Right ventricle myocardium inferior (tissue), 1 donor: ENCODE measurements at places on chromosomes 4 and X. TPM values are rescaled to one million over a fixed set of nuclear protein-coding genes. Genes with fewer than 3 reads are reported as not detected.

Gene FGF13
- total RNA-seq, result 0.51 TPM

Gene HSPA4L
- total RNA-seq, result 6.2 TPM

Gene FHIP1A
- total RNA-seq, result 18.5 TPM

Gene MAGEA4
- not detected for total RNA-seq

Gene TMSB15A
- total RNA-seq, result 0.62 TPM

Gene CXCL11
- total RNA-seq, result not detected

Gene FREM3
- not detected for total RNA-seq

Gene ANOS1
- total RNA-seq, result 4.9 TPM

Gene SMIM20
- 41.5 TPM for total RNA-seq

Gene IGSF1
- 2.6 TPM for total RNA-seq

Gene GABRG1
- not detected for total RNA-seq

Gene PDLIM3
- total RNA-seq, result 281 TPM

GRCh38 chr4:13445841-13446790, 38.0 kb downstream of the RAB28 start:
- no peak for DNase-seq

- no peak for DNase-seq
Measured at GRCh38 chr4:152099981-152100378, 339.2 kb upstream of the GATB start.

DNA sequence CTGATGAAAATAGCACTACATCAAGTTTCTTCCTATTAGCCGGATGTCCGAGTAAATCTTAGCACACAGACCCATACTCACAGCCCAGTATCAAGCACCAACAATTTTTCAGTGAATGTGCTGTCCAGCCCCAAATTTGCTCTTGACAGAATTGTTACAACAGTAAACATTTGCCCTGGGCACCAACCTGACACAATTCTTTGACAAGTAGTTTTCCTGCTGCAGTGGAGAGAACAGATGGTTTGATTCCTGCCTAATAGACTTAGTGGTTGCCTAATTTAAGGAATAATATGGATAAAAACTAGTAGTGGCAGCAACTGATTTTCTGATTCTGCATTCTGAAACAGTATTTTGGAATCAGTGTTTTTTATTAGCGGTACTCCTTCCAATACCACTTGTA, 253.6 kb downstream of the SLC39A8 start:
- no peak for DNase-seq

- no peak for DNase-seq
Measured at GRCh38 chr4:126734465-126734864, 898.3 kb upstream of the INTU start.

- no peak for DNase-seq
Measured at GRCh38 chr4:69497886-69498395, 2.2 kb upstream of the UGT2B4 start.

DNA sequence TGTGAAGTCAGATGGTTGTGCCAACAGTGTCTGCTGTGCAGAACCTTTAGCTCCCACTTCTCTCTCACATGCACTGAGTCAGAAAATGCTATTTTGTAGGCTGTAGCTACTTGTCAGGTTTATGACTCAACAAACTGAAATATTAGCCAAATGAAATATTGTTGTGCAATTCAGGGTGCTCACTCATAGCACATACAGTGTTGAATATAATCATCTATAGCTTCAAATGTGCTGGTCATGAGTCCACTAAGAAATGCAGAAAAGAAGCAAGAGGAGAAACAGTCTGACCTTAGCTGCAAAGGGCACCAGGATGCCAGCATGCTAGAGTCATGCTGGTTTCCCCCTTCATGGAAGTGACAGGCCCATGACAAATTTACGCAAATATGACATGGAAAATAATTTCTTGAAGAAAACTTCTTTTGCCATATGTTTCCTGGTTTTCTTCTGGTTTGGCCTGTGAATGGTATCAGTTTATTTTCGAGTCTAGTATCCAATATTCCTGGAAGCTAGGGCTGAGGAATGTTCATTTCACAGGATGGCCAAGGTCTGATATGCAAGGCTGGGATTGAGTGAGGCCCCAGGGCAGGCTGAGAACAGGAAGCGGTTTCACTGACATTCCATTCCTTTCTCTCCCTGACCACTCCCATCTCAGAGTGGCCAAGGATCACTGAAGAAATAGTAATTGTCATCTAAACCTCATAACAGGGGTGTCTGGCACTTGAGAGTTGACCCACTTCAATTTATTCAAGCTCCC, 10.3 kb upstream of the CXCL2 start:
- DNase-seq, result no peak

DNA sequence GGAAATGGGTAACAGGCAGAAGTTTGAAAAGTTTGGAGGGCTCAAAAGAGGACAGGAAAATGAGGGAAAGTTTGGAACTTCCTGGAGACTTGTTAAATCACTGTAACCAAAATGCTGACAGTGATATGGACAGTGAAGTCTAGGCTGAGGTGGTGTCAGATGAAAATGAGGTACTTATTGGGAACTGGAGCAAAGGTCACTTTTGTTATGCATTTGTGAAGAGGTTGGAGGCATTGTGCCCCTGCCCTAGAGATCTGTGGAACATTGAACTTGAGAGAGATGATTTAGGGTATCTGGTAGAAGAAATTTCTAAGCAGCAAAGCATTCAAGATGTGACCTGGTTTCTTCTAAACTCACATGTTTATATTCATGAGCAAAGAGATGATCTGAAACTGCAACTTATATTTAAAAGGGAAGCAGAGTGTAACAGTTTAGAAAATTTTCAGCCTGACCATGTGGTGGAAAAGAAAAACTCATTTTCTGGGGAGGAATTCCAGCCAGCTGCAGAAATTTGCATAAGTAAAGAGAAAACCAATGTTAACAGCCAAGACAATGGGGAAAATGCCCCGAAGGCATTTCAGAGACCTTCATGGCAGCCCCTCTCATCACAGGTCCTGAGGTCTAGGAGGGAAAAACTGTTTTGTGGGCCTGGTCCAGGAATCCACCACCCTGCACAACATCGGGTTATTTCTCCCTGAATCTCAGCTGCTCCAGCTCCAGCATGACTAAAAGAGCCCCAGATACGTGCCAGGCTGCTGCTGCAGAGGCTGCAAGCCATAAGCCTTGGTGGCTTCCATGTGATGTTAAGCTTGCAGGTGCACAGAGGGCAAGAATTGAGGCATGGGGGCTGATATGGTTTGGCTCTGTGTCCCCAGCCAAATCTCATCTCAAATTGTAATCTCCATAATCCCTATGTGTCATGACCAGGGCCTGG, 632.5 kb upstream of the GNPDA2 start:
- DNase-seq, result no peak

DNA sequence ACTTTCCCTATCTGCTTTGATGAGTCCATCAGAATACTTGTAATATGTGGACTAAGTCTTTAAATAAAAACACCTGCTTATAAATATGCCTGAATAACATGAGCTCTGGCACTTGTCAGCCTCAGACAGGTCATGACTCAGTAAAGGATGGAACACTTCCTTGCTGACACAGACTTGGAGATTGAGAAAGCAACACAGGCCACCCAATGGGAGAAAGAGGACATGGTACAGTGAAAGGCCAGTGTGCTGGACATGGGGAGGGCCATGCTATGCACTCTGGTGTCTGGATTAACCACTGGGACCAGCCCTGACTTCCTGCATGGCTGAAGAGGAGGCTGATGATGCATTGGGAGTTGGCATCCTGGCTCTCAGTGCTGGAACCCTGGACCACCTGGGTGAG, 149.5 kb downstream of the DHRSX start:
- no peak for DNase-seq

DNA sequence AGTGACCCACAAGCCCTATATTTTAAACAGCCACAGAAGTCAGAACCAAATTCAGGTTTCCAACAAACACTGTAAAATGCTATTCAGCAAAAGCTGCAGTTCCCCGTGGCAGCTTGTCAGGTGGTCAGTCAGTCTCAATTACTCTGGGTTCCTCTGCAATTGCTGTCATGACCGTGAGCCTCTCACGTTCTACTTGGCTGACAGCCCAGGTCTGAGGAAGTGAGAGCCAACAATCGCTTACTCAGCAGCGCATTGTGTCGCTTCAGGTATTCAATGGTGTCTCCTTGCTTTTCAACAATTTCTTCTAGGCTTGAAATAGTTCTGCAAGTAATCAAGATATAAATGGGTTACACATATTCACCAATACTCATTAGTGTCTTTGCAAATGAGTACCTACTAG, 25.8 kb downstream of the TRIM75 start:
- DNase-seq, result no peak

DNA sequence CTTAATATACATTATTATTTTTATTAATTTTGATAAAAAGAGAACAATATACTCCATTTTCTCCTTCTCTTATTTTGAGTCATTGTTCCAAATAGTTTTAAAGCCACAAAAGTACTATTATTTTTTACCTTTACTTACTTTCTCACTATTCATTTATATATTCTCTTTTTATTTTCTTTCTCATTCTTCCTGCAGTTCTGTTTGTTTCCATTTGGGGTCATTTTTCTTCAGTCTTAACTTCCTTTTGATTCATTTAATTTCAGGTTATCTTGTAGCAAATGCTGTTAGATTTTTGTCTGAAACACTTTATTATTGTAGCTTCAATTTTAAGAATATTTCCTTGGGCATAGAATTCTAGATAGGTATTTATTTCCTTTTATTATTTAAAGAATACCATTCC, 438.6 kb upstream of the EPHA5 start:
- DNase-seq, result no peak

DNA sequence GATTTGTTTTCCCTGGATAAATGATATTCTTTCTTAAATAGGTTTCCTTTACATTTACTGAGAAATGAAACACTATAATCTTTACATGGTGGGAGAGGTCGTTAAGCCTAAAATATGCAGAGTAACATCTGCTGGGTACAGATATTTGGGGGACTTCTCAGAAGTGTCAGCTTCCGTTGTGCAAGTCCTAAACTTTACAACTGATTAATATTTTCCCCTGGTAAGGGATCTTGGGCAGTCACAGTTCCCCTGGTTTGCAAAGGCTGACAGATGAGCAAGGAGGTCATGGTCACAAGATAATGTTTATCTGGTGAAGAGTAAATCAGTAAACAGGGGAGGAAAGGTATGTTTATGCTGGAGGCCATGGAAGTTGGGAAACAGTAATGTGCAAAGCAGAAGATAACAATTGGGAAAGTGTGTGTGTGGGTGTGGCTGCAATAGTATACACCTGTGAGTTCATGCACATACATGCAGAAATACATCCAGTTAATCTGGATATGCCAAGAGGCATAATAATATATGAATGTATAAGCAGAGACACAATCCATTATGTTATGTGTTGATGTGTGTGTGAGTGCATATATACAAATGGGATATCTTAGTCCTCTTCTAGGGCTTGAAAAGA, 508.2 kb upstream of the FAM241A start:
- DNase-seq, result no peak

DNA sequence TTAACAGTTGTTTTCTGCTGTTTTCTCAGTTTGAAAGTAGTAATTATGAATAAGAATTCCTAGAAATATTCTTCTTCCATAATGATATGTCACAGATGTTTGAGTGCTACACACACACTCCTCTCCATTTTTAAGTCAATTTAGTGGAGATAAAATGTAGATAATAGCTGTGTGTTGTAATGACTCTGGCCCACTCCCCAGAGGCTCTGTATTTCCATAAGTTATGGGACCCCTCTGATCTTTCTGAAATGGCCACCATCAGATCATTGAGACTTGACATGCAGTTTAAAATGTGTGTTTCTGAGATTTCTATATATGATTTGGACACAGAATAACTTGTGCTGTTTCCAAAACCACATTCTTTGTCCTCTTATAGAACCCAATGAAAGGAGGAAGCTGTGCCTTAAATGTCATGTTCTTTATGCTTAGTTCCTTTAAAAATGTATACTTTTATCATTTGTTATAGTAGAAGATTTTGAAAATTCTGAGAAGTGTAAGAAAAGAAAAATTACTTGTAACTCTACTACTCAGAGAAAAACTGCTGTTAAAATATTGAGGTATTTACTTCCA, 46.4 kb downstream of the GAB1 start:
- DNase-seq, result no peak

DNA sequence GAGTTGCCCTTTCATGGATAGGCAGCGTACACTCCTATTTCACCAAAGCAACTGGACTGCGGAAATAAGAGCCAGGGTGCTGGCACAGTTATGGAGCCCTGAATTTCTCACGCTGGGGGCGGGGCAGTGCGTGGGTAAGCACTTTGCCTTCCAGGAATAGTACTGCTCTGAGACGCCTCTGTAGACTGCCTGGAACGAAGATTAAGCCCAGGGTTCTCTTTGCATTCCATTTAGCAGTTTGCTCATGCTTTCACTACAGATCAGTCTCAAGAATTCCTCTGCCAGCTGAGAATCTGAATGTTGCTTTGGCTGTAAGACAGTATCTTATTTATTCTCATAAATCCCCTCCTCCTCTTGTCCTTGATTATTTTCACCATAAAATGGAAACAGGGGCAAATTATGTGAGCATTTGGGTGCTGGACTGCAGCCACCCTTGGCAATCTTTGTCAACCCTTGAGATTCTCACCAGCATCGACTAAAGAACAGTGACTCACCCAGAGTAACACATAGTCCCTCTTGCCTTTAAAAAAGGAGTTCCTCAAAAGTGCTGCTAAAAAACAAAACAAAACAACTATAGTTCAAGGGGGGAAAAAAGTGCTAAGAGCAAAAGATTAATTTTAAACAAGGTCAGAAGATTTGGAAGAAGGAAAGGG, 88.9 kb upstream of the CITED1 start:
- peak; percentile 25 for DNase-seq

DNA sequence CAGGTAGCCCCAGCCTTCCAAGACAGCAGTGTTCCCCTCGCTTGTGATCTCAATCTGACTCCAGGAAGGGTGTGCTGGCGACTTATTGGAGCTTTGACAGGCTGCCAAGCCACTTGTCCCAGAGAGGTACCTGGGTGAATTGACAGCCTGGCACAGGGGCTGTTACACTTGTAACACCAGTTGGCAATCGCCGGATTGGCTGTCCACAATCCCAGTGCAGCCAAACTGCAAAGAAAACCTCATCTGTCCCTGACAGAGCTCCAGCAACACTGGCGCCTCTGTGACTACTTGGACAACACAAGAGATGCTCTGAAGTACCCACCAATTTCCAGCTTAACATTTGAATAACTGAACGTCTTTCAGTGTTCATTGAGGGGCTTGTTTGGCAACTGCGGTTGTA, 76.8 kb upstream of the PRPS1 start:
- DNase-seq, result no peak

DNA sequence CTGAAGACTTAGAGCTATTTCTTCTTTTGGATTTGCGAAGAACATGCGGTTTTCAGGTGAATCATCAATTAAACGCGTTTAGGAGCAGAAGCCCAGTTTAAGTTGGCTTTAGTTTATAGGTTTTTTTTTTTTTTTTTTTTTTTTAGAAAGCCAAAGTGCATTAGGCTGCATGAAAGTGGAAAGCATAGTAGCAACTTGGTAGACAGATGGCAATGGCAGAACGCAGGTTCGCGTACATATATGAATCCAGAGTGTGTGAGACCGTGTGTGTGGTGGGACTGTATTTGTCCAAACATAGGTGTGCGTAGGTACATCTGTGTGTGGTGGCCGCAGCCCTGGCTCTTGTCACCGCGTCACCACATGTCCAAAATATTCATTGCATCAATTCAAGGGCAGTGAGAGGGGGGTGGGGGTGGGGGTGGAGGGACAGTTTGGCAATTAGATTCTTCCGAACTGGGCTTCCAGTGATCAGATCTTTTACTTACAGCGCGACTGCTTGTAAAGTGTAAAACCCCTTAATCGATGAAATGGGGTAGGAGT, 901 bp downstream of the JADE1 start:
- no peak for DNase-seq

GRCh38 chr4:86506591-86506990, 87.5 kb upstream of the PTPN13 start:
- no peak for DNase-seq
